ENCODE measurements at places on chromosomes 6 and 20. TPM values are rescaled to one million over a fixed set of nuclear protein-coding genes. Genes with fewer than 3 reads are reported as not detected.

- H3K27me3 ChIP-seq = no peaks in the 10 kb centered on the region
- no peaks in the 10 kb centered on the region for H3K36me3 ChIP-seq
- DNase-seq = no peak
- no peak overlapping the region for H3K27ac ChIP-seq
Observed at GRCh38 chr6:131210469-131210868, 75.2 kb downstream of the AKAP7 start.

SHLD1 gene
- total RNA-seq = 5.7 TPM

SIRPD gene
- total RNA-seq = not detected

SGK1 gene
- 50.3 TPM for total RNA-seq

GRCh38 chr6:96812077-96812703 lies 25.1 kb downstream of the GPR63 start:
- no peak overlapping the region for H3K4me3 ChIP-seq
- H3K27ac ChIP-seq = no peak overlapping the region
- no peaks in the 10 kb centered on the region for H3K36me3 ChIP-seq
- H3K4me1 ChIP-seq = no peaks in the 10 kb centered on the region
- no peak for DNase-seq
- H3K27me3 ChIP-seq = no peaks in the 10 kb centered on the region
